Osteocyte (in vitro differentiated cells): ENCODE measurements at places on chromosomes 13 and 19. TPM values are rescaled to one million over a fixed set of nuclear protein-coding genes. Genes with fewer than 3 reads are reported as not detected.
A peak's percentile ranks its signal among the peaks of the same experiment; 100 is the strongest.

The BLOC1S3 gene
- total RNA-seq: 16.9 and 23.1 TPM in 2 replicates

DNA sequence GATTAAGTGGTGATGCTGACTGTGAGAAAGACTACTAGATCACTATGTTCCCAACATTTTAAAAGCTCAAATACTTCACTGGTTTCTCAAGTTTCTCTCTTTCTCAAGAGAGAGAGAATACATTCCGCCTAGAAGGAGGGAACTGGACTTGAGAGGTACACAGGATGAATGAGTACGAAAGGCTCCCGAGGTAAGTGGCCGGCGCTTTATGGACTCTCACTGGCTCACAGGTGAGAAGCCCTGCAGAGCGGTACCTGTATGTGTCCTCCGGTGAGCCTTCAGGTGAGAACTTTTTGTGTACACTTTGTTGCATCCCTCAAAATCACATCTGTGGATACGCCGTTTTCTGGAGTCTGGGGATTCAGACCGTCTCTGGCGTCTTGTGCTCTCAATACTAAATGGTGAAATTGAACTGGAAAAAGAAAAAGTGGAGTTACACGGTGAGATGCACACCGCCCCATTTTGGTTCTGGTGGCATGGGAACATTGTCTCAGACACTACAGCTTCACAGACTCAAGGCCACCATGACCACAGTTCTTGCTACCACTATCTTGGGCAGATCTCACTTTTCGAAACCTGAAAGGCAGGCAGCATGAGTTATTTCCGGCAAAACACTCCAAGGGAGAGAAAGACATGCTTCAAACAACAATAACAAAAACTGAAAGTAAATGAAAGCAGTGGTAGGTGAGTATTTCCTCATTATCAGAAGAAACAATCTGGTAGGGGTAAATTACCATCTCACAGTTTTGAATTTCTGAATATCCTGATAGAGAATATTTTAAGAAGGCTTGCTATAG lies 418.9 kb downstream of the KLF12 start:
- peaks cover 26% of the 10 kb centered on the region for H3K36me3 ChIP-seq
- H3K27ac ChIP-seq: no peak overlapping the region
- H3K27me3 ChIP-seq: no peaks in the 10 kb centered on the region

- peaks cover 2% of the 10 kb centered on the region for H3K27me3 ChIP-seq
- peak overlapping the region; percentile 32 for H3K27ac ChIP-seq
- peak overlapping the region; percentile 66 for H3K4me3 ChIP-seq
- no peaks in the 10 kb centered on the region for H3K36me3 ChIP-seq
- H3K4me1 ChIP-seq: peaks cover 7% of the 10 kb centered on the region
Observed at GRCh38 chr13:30394751-30395191, 27.5 kb upstream of the UBE2L5 start.

- DNase-seq: peak; percentile 92
- peak overlapping the region; percentile 62 for H3K27ac ChIP-seq
- H3K4me3 ChIP-seq: no peak overlapping the region
Observed at GRCh38 chr19:5128251-5128935, 159.5 kb downstream of the KDM4B start.

DNA sequence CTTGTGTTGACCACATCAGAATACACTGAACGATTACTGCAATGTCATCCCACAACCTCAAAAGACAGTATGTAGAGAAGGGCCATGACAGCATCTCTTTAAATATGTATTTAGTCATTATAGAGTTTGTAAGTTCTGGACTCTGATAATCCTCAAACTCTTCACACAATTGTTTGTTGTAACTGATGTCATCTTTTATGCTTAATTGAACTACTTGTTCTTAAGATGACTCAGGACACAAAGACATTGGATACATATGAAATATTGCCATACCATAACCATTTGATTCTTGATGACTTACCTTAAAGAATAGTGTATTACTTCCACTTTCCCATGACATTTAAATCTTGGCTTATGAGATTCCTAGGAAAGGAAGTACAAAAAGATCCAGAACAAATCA lies 347.6 kb downstream of the KLF5 start:
- H3K4me1 ChIP-seq: no peaks in the 10 kb centered on the region
- no peak overlapping the region for H3K27ac ChIP-seq
- H3K27me3 ChIP-seq: no peaks in the 10 kb centered on the region
- DNase-seq: no peak
